ENCODE measurements at places on chromosomes 11 and 22. TPM values are rescaled to one million over a fixed set of nuclear protein-coding genes. Genes with fewer than 3 reads are reported as not detected.
A peak's percentile ranks its signal among the peaks of the same experiment; 100 is the strongest.

OR6T1 gene
- not detected for total RNA-seq

SMTNL1 gene
- total RNA-seq: not detected

POU2F3 gene
- not detected for total RNA-seq

RIMBP3C gene
- total RNA-seq: 0.36 TPM

MS4A1 gene
- total RNA-seq: not detected

TUBA8 gene
- 1.4 TPM for total RNA-seq

DNA sequence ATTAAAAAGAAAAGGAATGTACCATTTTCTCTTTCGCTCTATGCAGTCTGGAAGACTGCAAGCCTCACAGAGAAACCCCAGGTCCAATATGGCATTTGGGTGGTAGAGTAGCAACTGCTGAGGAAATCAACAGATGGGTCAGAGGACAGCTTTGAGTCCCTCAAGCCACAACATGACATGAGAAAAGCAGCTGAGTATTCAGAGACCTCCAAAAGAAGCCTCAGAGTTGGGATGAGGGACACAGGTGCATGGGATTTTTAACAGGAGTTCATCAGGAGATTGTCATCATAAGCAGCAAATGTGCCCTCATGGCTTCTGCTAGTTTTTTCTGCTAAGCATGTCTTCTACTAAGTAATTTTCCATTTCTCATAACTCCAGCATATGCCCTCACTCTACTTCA lies 111.6 kb downstream of the BLID start:
- DNase-seq: no peak

DNA sequence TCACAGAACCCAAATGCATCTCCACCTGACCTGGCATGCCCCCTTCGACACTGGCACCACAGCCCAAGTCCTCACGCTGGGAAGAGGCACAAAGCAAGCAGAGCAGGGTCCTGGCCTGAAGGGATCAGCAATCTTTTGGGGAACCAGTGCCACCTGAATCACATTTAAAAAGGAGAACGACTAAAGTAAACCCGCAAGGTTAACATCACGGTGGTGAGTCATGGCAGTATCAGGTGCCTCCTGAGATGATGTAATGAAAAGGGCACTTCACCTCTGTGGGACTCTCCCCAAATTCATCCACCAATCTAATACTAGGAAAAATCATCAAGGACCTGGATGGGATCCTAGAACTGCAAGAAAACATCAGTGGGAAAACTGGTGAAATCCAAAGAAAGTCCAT lies 44.9 kb downstream of the PACSIN2 start:
- no peak for DNase-seq

DNA sequence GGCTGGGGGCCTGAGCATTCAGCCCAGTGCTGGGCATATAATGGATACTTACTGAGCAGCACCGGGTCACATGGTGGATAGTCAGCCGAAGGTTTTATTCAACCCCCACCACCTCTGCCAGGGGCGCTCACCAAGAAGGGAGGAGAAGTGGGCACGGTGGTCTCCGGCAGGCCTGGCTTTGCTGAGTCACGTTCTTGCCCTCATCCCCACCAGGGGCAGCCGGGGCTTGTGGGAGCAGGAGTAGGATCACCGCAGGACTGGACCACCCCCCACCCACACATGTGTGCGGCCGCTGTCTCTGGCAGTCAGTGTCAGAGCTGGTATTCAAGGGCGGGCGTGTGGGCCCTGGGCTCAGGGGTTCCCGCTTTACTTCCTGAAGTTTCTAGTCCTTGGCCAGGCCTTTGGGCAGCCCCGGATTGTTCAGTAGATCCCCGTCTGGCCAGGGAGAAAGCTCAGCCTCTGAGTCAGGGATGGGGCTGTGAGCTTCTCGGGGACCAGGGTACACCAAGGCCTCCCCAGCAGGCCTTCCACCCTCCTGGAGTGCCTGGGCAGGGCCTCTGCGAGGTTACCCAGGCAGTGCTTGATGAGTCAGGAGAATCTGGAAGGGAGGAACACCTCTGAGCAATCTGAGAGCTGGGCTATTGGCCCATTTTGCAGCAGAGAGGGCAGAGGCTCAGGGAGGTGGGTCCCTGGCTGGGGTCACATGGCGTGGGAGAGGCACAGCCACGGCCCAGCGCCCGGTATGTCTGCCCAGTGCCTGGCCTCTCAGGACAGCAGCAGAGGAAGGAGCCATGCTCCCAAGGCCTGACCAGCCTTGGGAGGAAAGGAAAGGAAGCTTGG lies 60.6 kb downstream of the RTL6 start:
- peak; percentile 23 for DNase-seq

DNA sequence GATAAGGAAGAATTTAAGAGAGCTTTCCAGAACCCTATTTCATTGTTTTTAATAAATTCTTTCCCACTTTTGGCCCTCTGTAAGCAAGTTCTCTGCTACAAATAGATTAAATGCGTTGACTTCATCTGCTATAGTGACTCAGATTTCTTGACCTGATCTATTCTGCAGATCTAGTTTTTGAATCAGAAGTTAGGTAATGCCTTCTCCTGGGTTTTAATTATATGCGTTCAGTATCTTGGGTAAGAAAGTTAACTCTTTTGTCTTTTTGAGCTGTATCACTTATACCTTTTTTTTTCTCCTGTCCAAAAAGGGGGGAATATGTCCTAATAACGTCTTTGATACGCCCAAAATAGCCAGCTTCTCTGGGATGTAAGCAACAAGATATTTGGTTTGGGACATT lies 2.4 kb upstream of the HEPHL1 start:
- no peak for DNase-seq

GRCh38 chr22:50672471-50673230 lies at the start of gene SHANK3:
Gene SHANK3 (plus strand): TSS chr22:50672823.
- DNase-seq: no peak

DNA sequence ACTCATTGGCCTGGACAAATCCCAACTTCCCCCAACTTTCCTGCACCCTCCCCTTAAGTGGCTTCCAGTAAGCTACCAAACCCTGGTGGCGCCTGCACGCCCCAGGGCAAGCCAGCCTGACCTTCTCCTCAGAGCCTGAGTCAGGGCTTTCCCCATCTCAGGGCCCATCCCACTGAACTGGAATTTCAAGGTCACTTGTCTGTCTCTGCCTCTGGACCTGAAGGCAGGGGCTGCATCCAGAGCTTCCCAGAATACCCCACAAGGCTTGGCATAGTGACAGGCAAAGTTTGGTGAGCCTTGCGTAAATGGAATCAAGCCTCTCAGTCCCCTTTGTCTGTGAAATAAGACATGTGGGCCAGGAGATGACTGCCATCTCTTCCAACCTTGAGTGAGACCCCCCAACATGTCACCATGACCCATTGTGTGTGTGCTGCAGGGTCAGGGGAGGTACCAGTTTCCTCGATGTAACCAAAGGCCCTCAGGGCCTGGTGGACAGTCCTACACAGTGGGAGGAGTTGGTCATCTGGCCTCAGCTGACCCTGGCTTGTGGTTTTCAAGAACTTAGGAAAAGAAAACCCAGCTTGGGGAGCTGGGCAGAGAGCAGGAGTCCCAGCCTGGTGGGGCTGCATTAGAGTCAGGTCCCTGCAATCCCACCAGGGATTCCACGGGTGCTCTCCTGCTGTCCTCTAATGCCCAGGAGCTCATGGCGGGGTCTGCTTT lies 8.9 kb downstream of the ALX4 start:
- DNase-seq: no peak

Measured in IMR-90 (cell line).